SHP77 (cell line): ENCODE measurements at places on chromosomes 3 and 15.

DNA sequence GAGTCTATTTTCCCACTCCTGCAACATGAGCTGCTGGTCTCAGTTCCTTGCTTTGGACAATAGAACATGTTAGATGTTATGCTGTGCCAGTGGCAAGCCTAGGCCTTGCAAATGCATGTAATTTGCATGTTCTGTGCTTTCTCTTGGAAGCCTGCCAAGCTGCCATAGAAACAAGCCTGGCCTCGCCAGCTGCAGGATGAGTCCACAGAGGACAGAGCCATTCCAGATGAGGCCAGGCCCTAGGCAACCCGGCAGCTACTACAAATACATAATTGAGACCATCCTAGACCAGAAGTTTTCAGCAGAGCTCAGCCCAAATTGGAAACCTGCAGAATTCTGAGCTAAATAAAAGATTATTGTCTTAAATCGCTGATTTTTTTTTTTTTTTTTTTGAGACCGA lies 39.6 kb downstream of the TRIM69 start:
- DNase-seq = peak; percentile 89

DNA sequence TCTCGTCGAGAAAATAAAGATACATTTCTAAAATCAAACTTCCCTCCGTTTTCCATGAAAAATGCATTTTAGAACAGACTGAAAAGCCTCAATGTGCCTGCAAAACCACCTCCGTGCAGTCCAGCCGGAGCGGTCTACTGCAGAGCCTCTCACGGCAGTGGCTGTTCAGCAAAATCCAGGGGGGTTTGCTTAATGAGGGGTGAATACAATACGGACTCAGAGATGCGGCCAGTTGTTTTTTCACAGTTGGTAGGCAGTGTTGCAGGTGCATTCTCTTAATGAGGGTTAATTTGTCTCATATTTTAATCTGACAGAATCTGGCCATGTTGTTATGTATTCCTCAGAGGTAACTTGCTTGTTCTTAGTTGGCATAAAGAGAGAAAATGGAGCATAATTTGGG lies 223.0 kb downstream of the EBLN2 start:
- DNase-seq = no peak

DNA sequence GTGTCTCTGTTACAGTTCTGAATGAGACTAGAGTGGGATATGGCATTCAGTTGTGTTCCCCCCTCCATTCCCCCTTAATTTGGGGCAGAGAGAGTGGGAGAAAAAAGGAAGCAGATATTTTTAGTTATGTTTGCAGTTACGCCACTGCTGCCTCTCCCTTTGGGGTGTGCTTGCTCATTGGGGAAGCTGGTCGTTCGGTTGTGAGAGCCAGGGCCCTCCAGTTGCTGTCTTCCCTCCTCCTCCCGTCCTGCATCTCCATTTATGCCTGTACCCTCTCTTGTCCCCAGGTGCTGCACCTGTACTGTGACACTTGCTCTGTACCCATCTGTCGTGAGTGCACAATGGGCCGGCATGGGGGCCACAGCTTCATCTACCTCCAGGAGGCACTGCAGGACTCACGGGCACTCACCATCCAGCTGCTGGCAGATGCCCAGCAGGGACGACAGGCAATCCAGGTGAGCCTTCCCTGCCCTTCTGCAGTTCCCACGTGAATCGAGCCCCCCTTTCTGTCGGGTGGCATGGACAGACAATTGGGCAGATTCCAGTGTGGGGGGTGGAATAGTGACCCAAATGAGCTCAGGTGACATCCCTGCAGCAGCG lies 55.8 kb downstream of the TRIM71 start:
- DNase-seq = no peak

- no peak for DNase-seq
Observed at GRCh38 chr3:98326105-98326893, 27.4 kb upstream of the OR5K4 start.

DNA sequence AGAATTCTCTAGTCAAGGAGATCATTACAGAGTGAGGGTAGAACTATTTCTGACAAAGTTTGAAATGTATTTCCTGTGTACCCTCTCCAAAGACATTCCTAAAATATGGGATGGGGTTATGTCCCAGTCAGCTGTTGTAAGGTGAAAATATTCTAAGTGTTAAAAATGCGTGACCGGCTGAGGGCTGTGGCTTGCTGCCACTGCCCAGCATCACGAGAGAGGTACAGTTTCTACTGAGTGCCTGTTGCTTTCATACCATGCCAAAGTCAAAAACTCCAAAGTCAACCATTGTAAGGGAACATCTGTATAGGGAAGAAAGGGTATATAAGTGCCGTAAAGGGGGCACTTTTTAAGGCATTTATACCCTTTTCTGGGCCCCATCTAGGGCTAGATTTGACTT lies 30.9 kb downstream of the MAP6D1 start:
- no peak for DNase-seq

DNA sequence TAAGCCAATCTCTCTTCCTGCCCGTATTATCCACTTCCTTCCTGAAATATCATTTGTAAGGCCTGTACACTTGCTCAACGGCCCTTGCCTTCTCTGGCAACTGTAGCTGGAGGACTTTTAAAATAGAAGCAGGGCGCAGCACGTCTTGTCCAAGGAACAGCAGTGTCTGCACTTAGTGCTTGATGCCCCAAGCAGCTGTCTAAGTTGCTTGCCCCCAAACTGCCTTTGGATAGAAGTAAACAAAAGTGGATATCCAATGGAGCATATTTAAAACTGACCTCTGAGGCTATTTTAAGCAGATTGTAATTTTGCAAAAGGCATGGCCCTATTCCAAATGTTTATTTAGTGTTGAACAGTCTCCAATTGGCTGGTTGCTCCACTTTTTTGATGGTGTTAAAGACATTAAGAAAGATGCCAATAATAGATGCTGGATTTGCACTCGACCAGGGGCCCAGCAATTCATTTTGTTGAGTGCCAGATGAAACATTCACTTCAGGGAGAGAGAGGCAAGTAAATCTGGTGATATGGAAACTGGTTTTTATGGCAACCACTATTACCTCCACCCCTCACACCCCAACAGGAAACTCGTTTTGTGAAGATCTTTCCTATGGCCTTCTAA lies 526.8 kb upstream of the TBL1XR1 start:
- peak; percentile 45 for DNase-seq

DNA sequence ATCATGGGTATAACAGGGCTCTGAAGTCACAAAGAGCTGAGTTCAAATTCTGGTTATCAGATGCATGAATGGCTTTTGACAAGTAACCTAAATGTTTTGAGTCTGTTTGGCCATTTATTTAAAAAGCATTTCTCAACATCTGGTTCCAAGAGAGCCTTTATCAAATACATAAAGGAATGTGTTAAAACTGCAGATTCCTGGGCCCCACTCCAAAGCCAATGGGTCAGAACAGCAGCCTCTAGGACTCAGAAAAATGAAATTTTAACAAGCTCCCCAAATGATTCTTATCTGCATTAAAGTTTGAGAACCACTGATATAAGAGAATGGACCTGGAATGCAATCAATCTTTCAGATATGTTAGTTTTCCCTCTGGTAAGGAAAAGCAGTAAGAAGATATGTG lies 3.4 kb downstream of the B4GALT4 start:
- no peak for DNase-seq

- DNase-seq = no peak
Observed at GRCh38 chr3:147775411-147775810, 366.2 kb downstream of the ZIC1 start.

DNA sequence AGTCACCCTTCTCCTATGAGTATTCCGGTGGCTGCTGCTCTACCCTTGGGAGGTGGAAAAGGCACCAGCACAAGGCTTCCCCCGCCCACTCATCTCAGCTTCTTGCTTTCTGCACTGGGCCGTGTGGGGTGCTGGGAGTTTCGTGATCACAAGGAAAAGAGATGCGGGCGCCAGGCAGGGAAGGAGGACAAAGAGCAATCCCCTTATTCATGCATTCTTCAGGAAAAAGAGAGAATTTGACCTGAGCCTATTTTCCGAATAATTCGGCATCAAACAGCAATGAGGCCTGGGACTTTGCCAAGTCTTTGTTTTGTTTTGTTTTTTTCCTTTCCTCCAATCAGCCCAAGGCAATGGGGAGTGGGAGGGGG lies 102.2 kb upstream of the LPP start:
- no peak for DNase-seq

DNA sequence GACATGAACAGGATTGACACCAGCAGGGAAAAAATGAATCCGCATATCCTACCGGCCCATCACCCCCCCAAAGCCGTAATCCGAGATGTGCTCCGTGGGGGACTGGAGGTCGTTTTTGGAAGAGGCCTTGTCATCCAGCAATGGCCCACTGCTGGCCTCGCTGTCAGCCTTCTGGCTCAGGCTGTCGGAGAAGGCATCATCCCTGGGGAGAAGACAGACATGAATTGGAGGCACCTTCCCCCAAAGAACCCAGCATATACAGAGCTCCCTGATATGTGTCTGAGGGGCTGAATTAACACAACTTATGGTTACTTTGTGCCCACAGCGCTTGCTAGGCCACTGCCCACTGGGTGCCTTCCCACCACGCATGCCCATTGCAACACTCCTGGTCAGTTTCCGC lies 29.6 kb upstream of the RAD18 start:
- DNase-seq = no peak

DNA sequence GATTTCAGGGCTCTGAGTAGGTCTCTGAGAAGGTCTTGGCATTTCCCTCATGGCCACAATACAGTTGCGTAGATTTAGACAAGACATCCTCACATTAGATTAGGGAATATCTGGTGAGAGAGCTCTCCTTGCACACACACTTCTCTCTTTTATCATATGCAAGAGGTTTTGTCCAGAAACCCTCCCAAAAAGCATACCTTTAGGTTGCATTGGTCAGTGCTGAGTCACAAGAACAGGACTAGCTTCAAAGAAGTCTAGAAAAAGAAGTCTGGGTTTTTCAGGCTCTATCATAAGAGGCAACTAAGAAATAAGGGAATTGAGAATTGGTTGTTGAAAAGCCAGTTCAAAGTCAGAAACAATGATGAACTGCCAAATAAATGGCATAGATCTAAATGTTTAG lies 40.1 kb upstream of the MITF start:
- DNase-seq = no peak

GRCh38 chr15:31345606-31346366 lies 19.2 kb downstream of the KLF13 start:
- no peak for DNase-seq

GRCh38 chr15:90379263-90379662 lies 8.8 kb upstream of the IQGAP1 start:
- DNase-seq = no peak

GRCh38 chr3:123096731-123097130 lies 29.9 kb downstream of the PDIA5 start:
- DNase-seq = no peak

DNA sequence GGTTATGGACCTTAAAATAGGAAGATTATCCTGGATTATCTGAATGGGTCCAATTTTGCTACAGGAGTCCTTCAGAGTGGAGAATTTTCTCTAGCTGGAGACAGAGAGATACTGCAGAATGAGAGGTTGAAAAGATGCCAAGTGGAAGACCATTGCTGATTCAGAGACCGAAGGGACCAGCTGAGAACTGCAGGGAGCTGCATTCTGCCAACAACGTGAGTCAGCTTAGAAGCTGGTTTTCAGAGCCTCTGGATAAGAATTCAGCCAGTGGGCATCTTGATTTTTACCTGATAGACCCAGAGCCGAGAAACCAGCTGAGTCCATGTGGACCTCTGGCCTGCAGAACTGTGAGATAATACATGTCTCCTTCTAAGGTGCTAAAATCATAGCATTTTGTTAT lies 234.0 kb downstream of the NR2F2 start:
- no peak for DNase-seq
